ENCODE measurements at places on chromosomes 13 and 19.
A peak's percentile ranks its signal among the peaks of the same experiment; 100 is the strongest.

DNA sequence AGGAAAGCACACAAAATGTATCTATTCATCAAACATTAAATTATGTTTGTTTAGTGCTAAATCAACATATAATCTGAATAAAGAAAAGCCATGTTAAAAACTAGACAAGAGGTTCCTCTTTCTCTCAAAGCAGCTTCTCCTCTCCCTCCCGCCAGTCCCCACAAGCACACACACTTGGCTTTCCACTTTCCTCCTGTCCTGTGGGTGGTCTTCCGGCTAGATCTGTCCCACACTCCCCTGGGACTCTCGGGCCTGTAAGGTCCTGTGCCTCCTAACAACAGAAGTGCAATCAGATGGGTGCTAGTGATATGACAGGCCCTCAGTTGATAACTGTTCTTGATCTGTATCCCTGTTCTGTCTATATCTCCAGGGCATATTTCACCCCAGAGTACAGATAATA, 45.6 kb upstream of the RAP2A start:
- H3K36me3 ChIP-seq: no peaks in the 10 kb centered on the region
- no peak overlapping the region for H3K4me3 ChIP-seq
- DNase-seq: no peak
- H3K27me3 ChIP-seq: no peaks in the 10 kb centered on the region
- H3K4me1 ChIP-seq: no peaks in the 10 kb centered on the region
- no peak overlapping the region for H3K27ac ChIP-seq

- no peak overlapping the region for H3K4me3 ChIP-seq
- no peak overlapping the region for H3K27ac ChIP-seq
- no peaks in the 10 kb centered on the region for H3K4me1 ChIP-seq
- no peak for DNase-seq
Measured at GRCh38 chr13:61765181-61765742, 349.6 kb upstream of the PCDH20 start.

DNA sequence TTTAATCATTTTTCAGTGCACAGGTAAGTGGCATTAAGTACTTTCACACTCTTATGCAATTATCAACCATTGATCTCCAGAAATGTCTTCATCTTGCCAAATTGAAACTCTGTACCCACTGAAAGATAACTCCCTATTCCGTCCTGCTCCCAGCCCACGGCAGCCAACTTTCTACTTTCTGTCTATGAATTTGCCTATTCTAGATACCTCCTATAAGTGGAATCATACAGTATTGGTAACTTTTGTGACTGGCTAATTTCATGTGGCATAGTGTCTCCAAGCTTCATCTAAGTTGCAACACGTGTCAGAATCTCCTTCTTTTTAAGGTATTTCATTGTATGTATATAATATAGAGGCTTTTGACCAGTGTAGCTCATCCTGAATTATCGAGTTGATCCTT, 5.7 kb upstream of the CEACAM18 start:
- no peak overlapping the region for H3K4me3 ChIP-seq
- H3K27ac ChIP-seq: no peak overlapping the region
- no peaks in the 10 kb centered on the region for H3K27me3 ChIP-seq

DNA sequence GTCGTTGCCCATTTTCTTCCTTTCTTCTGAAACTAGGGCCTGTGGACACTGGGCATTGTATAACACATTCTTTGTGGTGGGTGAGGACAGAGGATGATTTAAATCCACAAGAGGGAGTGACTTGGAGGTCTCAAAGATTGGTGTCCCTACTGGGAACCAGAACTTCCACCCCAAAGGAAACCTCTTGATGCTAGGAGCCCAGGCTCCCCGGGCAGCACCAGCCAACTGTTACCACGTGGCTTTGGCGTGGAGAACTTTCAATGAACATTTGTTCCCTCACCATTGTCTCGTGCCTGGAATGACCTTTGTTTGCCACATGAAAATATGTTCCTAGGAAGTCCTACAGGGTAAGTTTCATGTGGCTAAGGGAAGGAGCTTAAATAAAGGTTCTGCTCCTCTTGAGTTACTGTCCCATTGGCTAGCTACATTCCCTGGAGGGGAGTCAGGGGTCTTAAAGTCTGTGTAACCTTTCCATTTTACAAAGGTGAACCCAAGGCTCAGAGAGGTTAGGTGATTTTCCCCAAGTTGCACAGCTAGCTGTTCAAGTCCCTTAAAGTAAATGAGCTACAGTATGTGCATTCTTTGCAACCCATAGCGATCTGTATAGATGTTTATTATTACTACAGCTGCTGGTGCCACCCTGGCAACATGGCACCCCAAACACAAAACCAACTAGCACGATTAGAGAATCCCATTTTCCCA, 5.0 kb upstream of the CDX2 start:
- H3K27me3 ChIP-seq: peaks cover 30% of the 10 kb centered on the region
- no peaks in the 10 kb centered on the region for H3K36me3 ChIP-seq
- peaks cover 3% of the 10 kb centered on the region for H3K4me1 ChIP-seq

DNA sequence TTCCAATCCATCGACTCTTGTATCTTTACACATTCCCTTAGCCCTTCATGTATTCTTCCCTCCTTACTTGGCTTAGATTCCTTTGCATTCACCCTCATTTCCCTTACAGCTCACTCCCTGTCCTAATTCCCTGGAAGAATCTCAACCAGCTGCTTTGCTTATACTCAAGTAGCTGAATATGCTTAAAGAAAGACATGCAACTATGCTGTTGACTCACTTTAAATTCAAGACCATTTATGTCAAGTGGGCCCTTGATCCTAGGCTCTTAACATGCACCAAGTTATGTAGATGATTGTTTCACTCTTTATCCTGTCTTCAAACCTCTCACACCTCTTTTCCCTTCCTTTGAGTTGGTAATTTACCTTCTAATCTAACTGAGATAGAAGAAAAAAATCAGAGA, 7.4 kb downstream of the CCDC122 start:
- H3K36me3 ChIP-seq: no peaks in the 10 kb centered on the region
- H3K27ac ChIP-seq: no peak overlapping the region
- no peaks in the 10 kb centered on the region for H3K4me1 ChIP-seq

- H3K4me3 ChIP-seq: peak overlapping the region; percentile 88
- no peaks in the 10 kb centered on the region for H3K27me3 ChIP-seq
- peak overlapping the region; percentile 94 for H3K27ac ChIP-seq
- H3K36me3 ChIP-seq: no peaks in the 10 kb centered on the region
Measured at GRCh38 chr13:48976576-48977285, 1.0 kb downstream of the FNDC3A start.

- no peaks in the 10 kb centered on the region for H3K4me1 ChIP-seq
- no peaks in the 10 kb centered on the region for H3K36me3 ChIP-seq
- no peak overlapping the region for H3K4me3 ChIP-seq
- no peak overlapping the region for H3K27ac ChIP-seq
Measured at GRCh38 chr13:48790199-48790598, 136.5 kb downstream of the CYSLTR2 start.

GRCh38 chr19:58268344-58268743, 10.4 kb upstream of the ZNF8 start:
- no peak for DNase-seq
- no peaks in the 10 kb centered on the region for H3K27me3 ChIP-seq
- H3K27ac ChIP-seq: no peak overlapping the region
- peaks cover 16% of the 10 kb centered on the region for H3K36me3 ChIP-seq

DNA sequence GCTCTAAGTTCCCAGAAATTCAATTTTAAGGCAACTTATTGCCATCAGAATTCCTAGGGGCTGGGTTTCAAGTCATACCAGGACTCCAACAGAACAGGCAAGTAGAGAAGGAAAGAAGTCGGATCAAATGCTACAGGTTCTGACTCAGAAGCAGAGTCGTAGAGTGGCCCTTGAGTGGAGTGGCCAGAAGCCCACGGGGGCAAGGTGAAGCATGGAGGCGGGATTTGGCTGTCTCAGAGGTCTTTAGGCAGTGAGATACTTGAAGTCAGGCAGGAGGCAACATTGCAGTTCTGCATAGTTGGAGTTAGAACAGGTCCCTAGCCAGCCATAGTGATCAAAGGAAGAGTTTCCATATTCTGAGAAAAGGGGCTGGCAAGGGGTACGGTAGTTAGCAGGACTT, 111.6 kb downstream of the NHLRC3 start:
- H3K27ac ChIP-seq: no peak overlapping the region
- no peak for DNase-seq
- H3K36me3 ChIP-seq: no peaks in the 10 kb centered on the region
- H3K27me3 ChIP-seq: no peaks in the 10 kb centered on the region
- no peak overlapping the region for H3K4me3 ChIP-seq

GRCh38 chr19:41811036-41811435, 14.6 kb downstream of the CEACAM3 start:
- DNase-seq: no peak
- H3K36me3 ChIP-seq: no peaks in the 10 kb centered on the region
- H3K4me1 ChIP-seq: no peaks in the 10 kb centered on the region
- no peak overlapping the region for H3K4me3 ChIP-seq

- DNase-seq: no peak
- no peak overlapping the region for H3K4me3 ChIP-seq
- H3K36me3 ChIP-seq: peaks cover 14% of the 10 kb centered on the region
- no peak overlapping the region for H3K27ac ChIP-seq
- no peaks in the 10 kb centered on the region for H3K4me1 ChIP-seq
Measured at GRCh38 chr19:47653856-47654255, 44.9 kb downstream of the BICRA start.

- no peaks in the 10 kb centered on the region for H3K27me3 ChIP-seq
- no peak overlapping the region for H3K4me3 ChIP-seq
- H3K27ac ChIP-seq: no peak overlapping the region
- H3K4me1 ChIP-seq: no peaks in the 10 kb centered on the region
Measured at GRCh38 chr13:103302676-103303075, 236.5 kb upstream of the SLC10A2 start.

DNA sequence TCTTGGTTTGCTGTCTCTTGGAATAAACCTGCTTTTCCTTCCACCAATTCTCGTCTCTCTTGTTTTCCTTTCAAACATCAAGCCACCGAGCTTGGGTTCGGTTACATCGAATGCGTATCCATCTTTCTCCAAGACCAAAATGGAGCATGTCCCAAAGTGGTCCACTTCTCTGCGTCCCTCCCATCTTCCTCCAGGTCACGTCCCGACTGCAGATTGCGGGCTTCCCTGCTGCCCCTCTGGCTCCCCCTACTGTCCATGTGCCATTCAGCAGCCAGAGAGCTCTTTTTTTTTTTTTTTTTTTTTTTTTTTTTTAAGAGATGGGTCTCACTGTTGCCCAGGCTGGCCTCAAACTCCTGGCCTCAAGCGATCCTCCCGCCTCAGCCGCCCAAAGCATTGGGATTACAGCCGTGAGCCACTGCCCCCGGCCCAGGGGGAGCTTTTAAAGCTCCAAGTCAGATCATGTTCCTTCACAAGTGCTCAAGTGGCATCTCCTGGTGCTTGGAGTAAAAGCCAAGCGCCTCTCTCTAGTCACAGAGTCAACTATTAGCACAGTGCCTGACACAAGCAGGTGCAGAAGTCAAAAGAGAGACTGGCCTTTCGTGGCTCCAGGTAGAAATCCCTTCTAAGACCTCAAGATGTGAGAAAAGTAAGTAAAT, 10.0 kb downstream of the COL5A3 start:
- DNase-seq: peak; percentile 26
- peaks cover 3% of the 10 kb centered on the region for H3K4me1 ChIP-seq
- no peaks in the 10 kb centered on the region for H3K36me3 ChIP-seq
- no peak overlapping the region for H3K27ac ChIP-seq

GRCh38 chr13:80469105-80469852, 128.4 kb upstream of the SPRY2 start:
- no peak overlapping the region for H3K27ac ChIP-seq
- DNase-seq: no peak
- no peaks in the 10 kb centered on the region for H3K4me1 ChIP-seq
- H3K36me3 ChIP-seq: no peaks in the 10 kb centered on the region
- no peak overlapping the region for H3K4me3 ChIP-seq

- H3K27ac ChIP-seq: no peak overlapping the region
- no peaks in the 10 kb centered on the region for H3K4me1 ChIP-seq
- no peak overlapping the region for H3K4me3 ChIP-seq
- no peaks in the 10 kb centered on the region for H3K36me3 ChIP-seq
- H3K27me3 ChIP-seq: peaks cover 4% of the 10 kb centered on the region
- no peak for DNase-seq
Measured at GRCh38 chr19:33293255-33294057, 8.9 kb downstream of the CEBPA start.

GRCh38 chr13:28528848-28529247, 33.9 kb upstream of the FLT1 start:
- H3K4me3 ChIP-seq: no peak overlapping the region
- H3K36me3 ChIP-seq: no peaks in the 10 kb centered on the region
- no peaks in the 10 kb centered on the region for H3K4me1 ChIP-seq

- H3K27ac ChIP-seq: no peak overlapping the region
- H3K36me3 ChIP-seq: no peaks in the 10 kb centered on the region
- DNase-seq: no peak
- H3K27me3 ChIP-seq: no peaks in the 10 kb centered on the region
- no peak overlapping the region for H3K4me3 ChIP-seq
Measured at GRCh38 chr13:111361046-111361872, 40.8 kb downstream of the TEX29 start.

DNA sequence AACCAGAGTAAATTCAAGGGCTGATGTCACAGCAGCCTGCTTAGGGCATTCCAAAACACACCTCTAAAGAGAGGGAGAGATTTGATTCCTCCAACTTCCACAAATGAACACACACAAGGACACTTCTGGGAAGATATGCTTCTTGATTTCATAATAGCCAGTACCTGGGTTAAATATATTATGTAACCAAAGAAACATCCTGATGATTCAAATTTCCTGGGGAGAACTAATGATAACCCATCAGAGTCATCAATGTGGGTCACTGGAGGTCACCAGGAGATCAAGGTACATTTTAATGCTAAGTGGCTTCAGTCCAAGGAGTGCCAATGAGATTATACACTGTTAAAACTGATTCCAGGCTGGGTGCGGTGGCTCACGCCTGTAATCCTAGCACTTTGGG, 54.0 kb upstream of the DOCK9 start:
- DNase-seq: no peak
- H3K36me3 ChIP-seq: no peaks in the 10 kb centered on the region
- no peaks in the 10 kb centered on the region for H3K4me1 ChIP-seq
- no peaks in the 10 kb centered on the region for H3K27me3 ChIP-seq
- H3K4me3 ChIP-seq: no peak overlapping the region

GRCh38 chr19:41540041-41540695, 35.8 kb upstream of the CEACAM21 start:
- no peak overlapping the region for H3K4me3 ChIP-seq
- no peaks in the 10 kb centered on the region for H3K27me3 ChIP-seq
- H3K27ac ChIP-seq: no peak overlapping the region
- DNase-seq: no peak
- H3K36me3 ChIP-seq: no peaks in the 10 kb centered on the region

- H3K4me1 ChIP-seq: no peaks in the 10 kb centered on the region
- DNase-seq: no peak
- no peaks in the 10 kb centered on the region for H3K36me3 ChIP-seq
- peaks cover under 1% of the 10 kb centered on the region for H3K27me3 ChIP-seq
- H3K27ac ChIP-seq: no peak overlapping the region
Measured at GRCh38 chr13:102915393-102915930, 69.6 kb downstream of the ERCC5 start.

- H3K4me1 ChIP-seq: no peaks in the 10 kb centered on the region
- no peak for DNase-seq
- no peaks in the 10 kb centered on the region for H3K27me3 ChIP-seq
- H3K4me3 ChIP-seq: no peak overlapping the region
Measured at GRCh38 chr13:80866921-80867320, 526.0 kb upstream of the SPRY2 start.

- H3K27me3 ChIP-seq: no peaks in the 10 kb centered on the region
- DNase-seq: no peak
- no peak overlapping the region for H3K27ac ChIP-seq
- H3K4me1 ChIP-seq: peaks cover 19% of the 10 kb centered on the region
Measured at GRCh38 chr13:40780822-40781401, 8.5 kb upstream of the SLC25A15 start.

All from effector memory CD4-positive, alpha-beta T cell (primary cell).